Stimulated activated CD8-positive, alpha-beta memory T cell treated with anti-CD3 and anti-CD28 coated beads, Interleukin-2, amount 100 ng/mL, for 1 hour (primary cell): ENCODE measurements at places on chromosomes 7 and 10.

DNA sequence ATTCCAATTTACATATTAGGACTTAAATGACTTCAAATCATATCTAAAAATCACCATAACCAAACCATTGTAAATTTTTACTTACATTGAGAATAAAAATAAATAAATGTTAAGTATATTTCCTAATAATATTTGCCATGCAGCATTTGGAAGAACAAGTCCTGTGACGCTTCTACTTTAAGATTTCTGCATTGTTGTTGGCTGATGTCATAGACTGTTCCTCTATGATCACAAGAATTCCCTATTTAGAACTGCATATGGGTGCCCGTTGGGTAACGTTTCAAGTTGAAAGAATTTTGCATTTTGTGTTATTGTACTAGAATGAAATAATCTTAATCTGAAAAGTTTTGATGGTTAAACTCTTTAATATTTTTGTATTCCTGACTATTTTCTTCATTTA, 5.1 kb upstream of the ITGB1 start:
- DNase-seq: no peak

GRCh38 chr7:1752111-1752510, 82.0 kb downstream of the ELFN1 start:
- no peak for DNase-seq

DNA sequence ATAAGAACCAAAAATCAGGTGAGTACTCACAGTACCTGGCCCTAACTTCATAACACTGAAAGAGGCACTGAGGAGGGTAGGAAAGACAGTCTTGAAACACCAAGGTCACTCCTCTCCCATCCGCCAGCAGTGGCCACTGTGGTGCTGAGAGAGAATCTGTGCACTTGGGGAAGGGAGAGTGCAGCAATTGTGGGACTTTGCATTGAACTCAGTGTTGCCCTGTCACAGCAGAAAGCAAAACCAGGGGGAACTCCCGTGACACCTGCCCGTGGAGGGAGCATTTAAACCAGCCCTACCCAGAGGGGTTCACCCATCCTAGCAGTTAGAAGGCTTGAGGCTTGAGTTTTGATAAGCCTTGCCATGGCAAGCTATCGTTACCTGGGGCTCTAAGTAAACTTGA, 35.2 kb upstream of the MAP3K8 start:
- DNase-seq: no peak

- DNase-seq: no peak
These were observed 13.5 kb upstream of the ELMO1 start for GRCh38 chr7:37462138-37462537.

GRCh38 chr7:54782314-54782713, 23.3 kb upstream of the SEC61G start:
- DNase-seq: no peak
